ENCODE measurements at places on chromosomes 6 and 20.

DNA sequence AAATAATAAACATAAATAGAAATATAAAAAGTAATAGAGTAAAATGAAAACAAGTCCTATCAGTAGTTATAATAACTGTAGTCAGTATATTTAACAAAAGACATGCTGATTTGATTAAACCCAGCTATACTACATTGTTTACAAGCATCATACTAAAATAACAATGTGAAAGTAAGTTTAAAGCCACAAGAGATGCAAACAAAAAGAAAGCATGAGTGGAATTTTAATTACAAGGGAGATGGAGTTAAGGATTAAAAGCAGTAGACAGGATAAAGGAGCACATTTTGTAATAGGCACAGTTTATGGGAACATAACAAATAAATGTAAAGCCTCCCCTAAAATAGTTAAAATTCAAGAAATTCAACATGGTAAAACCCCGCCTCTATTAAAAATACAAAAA, 41.5 kb downstream of the SENP6 start:
- DNase-seq = no peak

- DNase-seq = no peak
Observed at GRCh38 chr6:163913045-163913444, 498.5 kb downstream of the QKI start.

DNA sequence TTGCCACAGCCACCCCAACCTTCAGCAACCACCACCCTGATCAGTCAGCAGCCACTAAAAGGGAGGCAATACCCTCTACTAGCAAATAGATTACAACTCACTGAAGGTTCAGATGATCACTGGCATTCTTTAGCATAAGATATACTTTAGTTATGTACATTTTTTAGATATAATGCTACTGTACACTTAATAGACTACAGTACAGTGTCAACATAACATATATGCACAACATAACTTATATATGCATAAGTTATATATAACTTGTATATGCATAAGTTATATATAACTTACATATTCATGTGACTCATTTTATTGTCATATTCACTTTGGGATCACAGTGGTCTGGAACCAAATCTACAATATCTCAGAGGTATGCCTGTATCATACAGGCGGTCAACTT, 61.7 kb downstream of the GMDS start:
- DNase-seq = no peak

- no peak for DNase-seq
Observed at GRCh38 chr6:157242791-157243190, 80.5 kb downstream of the TMEM242 start.

GRCh38 chr6:45586216-45587171, 208.8 kb upstream of the SUPT3H start:
- DNase-seq = no peak

DNA sequence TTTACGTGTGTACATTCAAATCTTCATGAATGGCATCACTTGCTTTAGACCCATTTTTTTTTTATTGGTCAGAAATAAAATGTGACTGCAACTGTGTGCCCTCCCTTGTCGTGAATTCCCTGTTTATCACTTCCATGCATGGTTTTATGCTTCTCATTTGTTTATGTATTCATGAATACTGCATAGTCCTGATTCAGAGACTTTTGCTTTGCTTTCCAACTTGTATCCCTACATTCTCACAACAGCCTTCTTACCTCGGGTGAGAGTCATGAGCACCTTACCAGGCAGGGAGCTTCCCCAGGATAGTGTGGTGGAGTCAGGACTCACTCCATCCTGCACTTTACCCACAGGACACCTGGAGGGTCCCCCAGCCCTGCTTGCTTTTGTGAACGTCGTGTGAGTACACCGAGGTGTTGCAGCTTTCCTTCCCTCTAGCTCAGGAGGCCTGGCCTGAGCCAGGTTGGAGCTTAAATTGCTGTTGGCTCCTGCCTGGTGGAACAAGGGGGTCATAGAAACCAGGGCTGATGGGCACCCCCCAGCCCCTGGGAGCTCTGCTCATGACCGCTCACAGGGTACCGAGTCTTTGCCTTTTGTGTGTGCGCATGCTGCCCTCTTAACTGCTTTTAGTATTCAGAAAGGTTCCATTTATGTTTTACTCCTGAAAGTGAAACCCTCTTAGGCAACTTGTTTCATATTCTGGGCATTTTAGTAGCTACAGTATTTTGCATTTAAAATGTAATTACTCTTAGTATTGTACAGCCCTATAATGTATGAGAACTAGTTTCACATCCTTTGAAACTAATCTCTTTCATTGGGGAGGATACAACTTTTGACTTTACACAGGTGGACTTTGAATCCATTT, 66.0 kb downstream of the CDS2 start:
- DNase-seq = no peak

DNA sequence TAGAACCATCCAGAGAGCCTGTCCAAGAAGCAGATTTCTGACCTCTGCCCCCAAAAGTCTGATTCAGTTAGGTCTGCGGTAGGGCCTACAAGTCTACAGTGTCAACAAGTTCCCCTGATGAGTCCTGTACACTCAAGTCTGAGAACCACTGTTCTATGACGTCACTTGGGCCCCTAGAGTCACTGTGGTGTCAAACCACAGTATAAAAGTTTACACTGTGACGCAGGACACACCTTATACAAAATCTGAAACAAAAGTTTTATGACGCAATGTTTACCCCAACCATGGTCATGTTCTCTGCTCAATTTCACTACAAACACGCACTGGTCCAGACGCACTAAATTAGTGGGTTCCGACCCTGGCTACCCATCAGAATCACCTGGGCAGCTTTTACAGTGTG, 17.9 kb downstream of the SLA2 start:
- no peak for DNase-seq

GRCh38 chr6:24547243-24547642, 52.5 kb downstream of the ALDH5A1 start:
- no peak for DNase-seq

DNA sequence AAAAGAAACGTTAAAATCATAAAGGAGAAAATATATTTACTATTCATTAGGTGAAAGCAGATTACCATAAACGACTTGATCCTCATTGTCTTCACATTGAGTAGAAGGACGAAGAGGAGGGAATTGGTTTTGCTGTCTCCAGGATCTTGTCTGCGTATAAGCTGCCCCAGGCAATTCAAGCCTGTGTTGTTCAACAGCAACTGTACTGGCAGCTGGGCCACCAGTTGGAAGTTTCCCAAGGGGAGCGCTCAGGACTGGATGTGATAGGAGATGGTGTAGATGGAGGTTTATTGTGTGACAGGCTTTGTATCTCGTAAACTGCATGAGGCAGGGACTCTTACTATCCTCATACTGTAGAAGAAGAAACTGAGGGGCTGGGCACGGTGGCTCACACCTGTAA, 3.9 kb upstream of the FANCE start:
- no peak for DNase-seq

DNA sequence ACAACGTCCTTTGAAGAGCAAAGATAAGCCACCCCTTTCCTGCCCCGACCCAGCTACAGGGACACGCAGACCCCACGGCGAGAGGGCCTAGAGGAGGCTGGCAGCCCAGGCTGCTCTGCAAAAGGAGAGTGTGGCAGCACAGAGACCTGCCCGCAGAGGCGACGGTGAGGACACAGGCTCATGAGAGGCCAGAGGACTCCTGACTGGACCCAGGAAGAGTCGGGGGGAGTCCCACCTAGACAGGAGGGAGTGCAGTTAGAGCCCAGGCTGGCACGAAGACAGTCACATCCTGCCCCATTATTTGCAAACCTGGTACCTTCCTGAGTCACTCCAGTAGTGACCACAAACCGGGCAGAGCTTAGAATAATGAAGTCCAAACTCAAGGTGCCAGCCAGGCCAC, 227.7 kb upstream of the CDH4 start:
- DNase-seq = no peak

GRCh38 chr6:6883011-6883410, 224.8 kb upstream of the RREB1 start:
- peak; percentile 14 for DNase-seq

GRCh38 chr6:96196633-96197032, 180.9 kb downstream of the FUT9 start:
- DNase-seq = no peak

DNA sequence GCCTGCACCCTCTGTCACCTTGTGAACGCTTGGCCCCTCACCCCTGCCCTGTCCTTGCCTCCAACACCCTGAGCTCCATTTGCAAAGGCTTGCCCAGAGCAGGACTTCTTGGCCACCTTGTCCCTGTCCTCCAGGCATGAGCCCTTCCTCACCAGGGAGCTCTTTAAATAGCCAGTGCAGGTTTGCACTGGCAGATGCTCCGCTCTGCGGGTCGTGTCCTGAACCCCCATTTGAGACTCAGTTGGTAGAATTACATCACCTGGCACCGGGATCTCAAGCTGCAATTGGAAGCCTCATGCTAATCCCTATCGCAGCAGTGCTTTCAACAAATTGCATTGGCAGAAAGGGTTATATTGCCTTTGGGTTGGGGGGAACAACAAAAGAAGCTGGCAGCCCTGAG, 85.9 kb downstream of the TRMT6 start:
- DNase-seq = no peak

- DNase-seq = no peak
Observed at GRCh38 chr6:113476937-113477839, 380.0 kb upstream of the MARCKS start.

DNA sequence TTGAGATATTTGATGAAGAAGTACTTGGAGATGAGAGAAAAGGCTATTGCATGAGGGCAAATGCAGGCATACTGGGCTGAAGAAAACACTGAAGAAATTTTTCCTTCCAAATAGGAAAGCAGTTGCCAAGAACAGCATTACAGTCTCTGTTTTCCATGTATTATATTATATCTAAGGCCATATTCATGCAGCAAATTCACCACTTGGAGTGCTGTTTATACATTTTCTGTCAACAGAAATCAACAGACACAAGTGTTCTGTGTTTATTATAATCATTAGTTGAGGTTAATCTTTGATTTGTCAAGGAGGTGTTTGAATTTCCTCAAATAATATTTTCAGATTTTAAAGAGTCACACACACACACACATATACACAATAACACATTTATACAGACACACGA, 268.8 kb upstream of the PLCB4 start:
- peak; percentile 35 for DNase-seq

GRCh38 chr6:84408028-84408427, 180.6 kb upstream of the CEP162 start:
- DNase-seq = no peak

GRCh38 chr20:51021067-51022025, 1.6 kb downstream of the KCNG1 start:
- DNase-seq = no peak

DNA sequence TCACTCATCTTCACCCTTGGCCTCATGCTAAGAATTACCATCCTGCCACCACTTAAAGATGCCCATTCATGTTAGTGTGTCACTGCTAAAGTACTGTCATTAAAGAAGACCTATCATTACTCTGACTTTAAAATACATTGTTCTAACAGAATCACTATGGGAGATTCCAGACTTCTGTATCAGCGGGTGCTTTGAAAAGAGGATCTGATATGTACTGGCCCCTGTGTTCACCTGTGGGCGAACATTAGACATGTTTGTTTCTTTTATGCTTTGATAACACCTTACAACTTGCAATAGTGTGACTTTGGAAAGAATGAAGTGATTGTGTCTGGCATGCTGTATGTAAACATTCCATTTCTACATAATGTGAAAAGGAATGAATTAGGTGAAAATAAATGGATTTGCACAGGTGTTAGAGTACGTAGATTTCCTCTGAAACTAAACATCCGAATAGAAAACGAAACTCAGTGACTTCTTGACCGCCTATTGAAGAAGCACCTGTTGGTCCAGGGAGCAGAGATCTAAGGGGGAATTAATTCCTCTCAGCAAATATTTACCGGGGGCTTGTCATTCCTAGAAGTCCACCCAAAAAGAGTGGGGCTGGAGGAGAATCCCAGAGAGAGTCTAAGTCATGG, 132.3 kb downstream of the CARMIL1 start:
- DNase-seq = no peak

GRCh38 chr20:37309936-37310590, 20.6 kb downstream of the MANBAL start:
- no peak for DNase-seq

GRCh38 chr20:59184880-59185447, 21.3 kb downstream of the ZNF831 start:
- no peak for DNase-seq

- DNase-seq = no peak
Observed at GRCh38 chr20:25551413-25552215, 33.7 kb downstream of the NINL start.

- no peak for DNase-seq
Observed at GRCh38 chr6:42629845-42630244, 66.0 kb downstream of the UBR2 start.

GRCh38 chr6:28586324-28586723, 60.6 kb downstream of the GPX5 start:
- no peak for DNase-seq

DNA sequence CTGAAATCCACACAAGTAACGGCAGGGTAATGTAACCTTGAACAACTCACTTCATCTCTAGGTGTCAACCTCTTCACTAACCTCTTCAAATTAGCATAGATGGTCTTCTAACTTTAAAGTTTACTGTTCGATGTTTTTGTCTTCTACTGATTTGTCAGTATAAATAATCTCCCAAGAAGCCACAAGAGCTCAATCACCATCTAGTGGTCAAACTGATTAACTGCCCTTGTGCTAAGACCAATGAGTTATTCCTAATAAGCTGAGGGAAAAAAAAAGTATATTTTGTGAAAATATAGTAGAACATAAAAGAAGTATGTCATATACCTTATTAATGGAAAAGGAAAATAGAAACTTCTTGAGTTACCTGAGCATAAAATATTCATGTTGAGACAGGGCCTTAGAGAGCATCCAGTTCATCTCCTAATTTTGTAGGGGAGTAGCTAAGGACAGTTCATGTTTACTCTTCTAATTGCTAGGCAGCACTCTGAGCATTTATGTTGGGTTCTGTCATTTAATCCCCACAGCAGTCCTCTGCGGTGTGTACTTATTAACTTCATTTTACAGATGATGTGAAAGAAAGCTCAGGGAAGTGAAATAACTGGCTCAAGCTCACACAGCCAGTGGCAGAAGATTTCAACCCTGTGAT, 317.1 kb downstream of the ESR1 start:
- peak; percentile 67 for DNase-seq

GRCh38 chr20:4998160-4998651, 3.1 kb downstream of the SLC23A2 start:
- DNase-seq = no peak

- DNase-seq = no peak
Observed at GRCh38 chr20:49835031-49835430, 22.4 kb downstream of the SLC9A8 start.

- DNase-seq = no peak
Observed at GRCh38 chr6:113629256-113629655, 227.9 kb upstream of the MARCKS start.

GRCh38 chr6:39422238-39422637, 99.7 kb upstream of the KCNK16 start:
- DNase-seq = no peak

Measured in DMS53 (cell line).